Ureter (tissue), 1 donor: ENCODE measurements at places on chromosomes 16 and 17. TPM values are rescaled to one million over a fixed set of nuclear protein-coding genes. Genes with fewer than 3 reads are reported as not detected.

The SCIMP gene
- total RNA-seq = 2.9 TPM

- DNase-seq = no peak
These were observed 321.9 kb upstream of the PMFBP1 start for GRCh38 chr16:72493716-72494415.

DNA sequence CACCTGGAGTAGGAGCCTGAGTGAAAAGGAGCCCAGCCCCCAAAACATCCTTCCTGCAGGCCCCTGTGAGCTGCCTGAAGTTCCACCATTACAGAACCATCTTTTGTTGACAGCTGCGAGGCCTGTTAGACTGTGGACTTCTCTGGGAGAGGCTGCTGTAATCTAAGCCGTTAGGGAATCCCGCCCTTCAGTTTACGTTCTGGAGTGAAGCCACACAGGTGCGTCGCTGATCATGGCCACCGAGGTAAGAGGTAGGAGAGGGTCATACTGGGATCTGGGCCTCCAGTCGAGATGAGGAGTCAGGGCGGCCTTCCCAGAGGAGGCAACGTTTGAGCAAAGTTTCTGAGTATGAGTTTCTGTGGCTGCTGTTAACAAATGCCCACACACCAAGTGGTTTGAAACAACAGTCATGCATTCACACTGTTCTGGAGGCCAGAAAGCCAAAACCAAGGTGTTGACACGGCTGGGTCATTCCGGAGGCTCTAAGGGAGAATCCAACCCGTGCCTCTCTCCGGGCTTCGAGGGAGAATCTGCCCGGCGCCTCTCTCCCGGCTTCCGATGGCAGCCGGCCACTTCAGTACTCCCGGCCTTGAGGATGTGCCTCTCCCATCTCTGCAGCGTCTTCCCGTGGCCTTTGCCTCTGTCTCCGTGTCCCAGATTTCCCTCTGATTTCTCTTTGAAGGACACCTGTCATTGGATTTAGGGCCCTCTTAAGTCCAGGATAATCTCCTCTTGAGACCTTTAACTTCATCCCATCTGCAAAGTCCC, 26.6 kb upstream of the ATP2C2 start:
- no peak for DNase-seq

DNA sequence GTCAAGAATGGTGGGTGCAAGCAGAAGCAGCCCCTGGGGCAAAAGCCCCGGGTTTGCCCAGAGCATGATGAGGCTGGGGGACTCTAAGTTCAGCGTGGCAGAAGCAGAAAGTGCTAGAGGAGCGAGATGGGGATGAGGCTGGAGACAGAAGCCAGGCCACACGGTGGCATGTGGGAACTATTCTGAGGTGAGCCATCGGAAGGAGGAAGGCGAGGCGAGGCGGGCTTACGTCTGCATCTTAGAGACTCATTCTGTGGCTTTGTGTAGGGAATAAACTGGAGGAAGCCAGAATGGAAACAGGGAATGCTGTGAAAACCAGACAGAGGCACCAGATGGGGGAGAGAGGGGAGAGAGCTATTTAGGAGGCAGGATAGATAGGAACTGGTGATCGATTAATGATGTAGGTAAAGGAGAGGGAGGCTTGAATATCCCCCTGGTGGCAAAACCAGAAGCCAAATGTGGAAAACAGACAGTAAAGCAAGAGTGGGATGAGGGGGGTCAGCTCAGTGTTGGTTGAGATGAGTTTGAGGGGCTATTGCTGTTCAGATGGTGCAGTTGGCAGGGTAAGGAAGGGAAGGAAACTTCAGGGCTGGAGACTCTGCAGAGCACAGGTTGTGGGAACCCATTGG, 3.1 kb upstream of the TNFSF13 start:
- DNase-seq = no peak

- DNase-seq = no peak
These were observed 113.0 kb downstream of the RBFOX3 start for GRCh38 chr17:79497777-79498348.

DNA sequence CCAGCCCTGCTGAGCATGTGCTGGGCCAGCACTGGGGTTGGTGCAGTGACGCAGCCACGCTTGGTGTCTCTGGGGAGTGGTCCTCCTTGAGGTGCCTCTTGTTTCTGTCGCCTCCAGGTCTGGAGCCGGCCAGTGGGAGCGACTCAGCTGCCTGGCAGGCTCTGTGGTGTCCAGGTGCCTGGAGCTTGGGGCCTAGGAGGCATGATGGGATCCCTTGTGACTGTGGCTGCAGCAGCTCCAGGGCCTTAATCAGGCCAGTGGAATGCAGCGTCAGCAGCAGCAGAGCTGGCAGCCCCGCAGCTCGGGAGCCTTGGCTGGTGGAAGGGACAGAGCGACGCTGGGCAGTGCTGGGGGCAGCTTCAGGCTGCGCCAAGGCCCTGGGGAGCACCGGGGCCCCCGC, 74.7 kb upstream of the CIBAR2 start:
- no peak for DNase-seq

DNA sequence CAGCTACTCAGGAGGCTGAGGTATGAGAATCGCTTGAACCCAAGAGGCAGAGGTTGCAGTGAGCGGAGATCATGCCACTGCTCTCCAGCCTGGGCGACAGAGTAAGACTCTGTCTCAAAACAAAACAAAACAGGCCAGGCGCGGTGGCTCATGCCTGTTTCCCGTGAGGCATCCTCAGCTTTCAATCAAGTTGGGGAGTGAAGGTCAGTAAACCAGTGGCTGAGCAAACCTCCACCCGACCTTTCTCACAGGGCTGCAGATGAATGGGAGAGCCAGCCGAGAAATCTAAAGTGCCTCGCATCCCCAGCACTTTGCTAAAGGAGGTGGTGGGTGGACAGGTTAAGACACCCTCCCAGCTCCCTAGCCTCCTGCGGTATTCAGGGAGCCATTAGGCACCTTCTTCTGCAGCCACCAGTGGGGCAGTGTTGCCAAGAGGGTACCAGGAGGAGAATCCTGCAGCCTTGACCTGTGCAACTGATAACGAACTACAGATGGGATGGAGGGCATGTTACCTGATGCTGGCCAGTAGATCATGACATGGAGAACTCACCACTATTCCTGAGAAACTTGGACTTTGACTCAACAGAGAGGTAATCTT, 59.0 kb downstream of the KPNA2 start:
- no peak for DNase-seq

- DNase-seq = peak; percentile 28
These were observed 10.4 kb upstream of the CUEDC1 start for GRCh38 chr17:57965521-57966160.

DNA sequence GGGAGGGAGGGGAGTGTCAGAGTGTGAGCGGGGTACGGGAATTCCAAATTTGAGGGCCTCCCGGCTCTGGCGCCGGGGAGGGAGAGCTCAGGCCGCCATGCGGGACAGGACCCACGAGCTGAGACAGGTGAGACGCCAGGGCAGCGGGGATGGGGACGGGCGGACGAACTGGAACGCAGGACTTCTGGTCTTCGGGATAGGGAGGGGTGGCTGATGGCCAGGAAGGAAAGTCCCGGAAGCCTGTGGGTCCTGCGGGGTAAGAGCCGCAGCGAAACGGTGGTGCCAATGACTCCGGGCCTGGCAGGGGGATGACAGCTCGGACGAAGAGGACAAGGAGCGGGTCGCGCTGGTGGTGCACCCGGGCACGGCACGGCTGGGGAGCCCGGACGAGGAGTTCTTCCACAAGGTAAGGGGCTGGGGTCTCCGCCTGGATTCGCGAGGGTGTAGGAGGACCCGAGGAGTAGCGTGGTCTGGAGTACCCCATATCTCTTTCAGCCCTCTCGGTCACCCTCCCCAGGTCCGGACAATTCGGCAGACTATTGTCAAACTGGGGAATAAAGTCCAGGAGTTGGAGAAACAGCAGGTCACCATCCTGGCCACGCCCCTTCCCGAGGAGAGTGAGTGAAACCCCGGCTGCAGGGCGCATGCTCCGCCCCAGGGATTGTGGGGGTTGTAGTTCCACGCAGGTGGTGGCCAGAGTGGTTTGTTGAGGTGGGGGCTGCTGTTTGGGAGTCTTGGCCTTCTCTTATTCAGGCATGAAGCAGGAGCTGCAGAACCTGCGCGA, 543 bp downstream of the STX4 start:
- DNase-seq = peak; percentile 93

DNA sequence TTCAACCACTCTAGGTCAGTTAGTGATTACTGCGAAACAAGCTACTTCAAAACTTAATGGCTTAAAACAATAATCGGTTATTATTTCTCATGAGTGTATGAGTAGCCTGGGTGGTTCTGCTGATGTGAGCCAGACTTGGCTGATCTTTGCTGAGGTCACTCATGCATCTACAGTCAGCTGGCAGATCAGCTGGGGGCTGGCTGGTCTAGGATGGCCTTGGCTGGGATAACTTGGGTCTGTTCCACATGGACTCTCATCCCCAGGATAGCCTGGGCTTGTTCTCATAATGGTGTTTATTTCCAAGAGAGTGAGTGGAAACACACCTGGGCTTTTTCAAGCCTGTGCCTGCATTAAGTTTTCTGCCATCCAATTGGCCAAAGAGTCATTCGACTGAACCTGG, 13.0 kb downstream of the CCDC182 start:
- DNase-seq = no peak

GRCh38 chr16:80739523-80739922, 64.9 kb downstream of the CDYL2 start:
- DNase-seq = no peak

The ATAD5 gene
- 3.0 TPM for total RNA-seq

GRCh38 chr17:61201211-61201610, 198.4 kb upstream of the TBX2 start:
- DNase-seq = no peak

The CCL4L2 gene
- 0.81 TPM for total RNA-seq

DNA sequence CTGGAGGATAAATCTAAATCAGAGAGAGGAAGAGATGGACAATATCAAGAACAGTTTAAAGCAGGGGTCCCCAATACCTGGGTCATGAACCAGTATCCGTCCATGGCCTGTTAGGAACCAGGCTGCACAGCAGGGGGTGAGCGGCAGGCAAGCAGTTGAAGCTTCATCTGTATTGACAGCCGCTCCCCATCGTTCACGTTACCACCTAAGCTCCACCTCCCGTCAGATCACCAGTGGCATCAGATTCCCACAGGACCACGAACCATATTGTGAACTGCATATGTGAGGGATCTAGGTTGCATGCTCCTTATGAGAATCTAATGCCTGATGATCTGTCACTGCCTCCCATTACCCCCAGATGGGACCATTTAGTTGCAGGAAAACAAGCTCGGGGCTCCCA, 226.5 kb downstream of the SLC39A11 start:
- DNase-seq = no peak

- DNase-seq = no peak
These were observed 23.0 kb downstream of the NLRC5 start for GRCh38 chr16:57012353-57012752.

DNA sequence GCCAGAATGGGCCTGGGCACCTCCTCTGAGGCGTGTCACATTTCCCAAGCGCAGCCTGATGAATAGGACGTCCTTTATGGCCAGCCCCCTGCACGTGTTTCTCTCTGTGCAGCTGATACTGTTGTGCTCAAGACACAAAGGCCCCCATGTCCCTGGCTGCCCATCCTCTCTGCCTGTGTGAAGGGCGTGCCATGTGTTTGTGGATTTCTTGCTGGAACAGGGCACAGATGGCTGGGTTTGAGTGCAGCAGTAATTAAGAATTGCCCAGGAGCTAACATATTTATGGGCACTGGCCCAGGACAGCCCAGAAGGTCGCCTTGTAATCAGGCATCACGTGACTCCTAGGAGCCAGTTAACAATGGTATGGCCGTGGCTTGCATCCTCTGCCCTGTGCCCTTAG, 181.1 kb downstream of the CCDC182 start:
- no peak for DNase-seq

The SARM1 gene
- total RNA-seq = 34.7 TPM

The TBC1D16 gene
- total RNA-seq = 37.0 TPM

- no peak for DNase-seq
These were observed 4.3 kb upstream of the ZDHHC7 start for GRCh38 chr16:85015481-85016187.

The TMEM132E gene
- 0.26 TPM for total RNA-seq

DNA sequence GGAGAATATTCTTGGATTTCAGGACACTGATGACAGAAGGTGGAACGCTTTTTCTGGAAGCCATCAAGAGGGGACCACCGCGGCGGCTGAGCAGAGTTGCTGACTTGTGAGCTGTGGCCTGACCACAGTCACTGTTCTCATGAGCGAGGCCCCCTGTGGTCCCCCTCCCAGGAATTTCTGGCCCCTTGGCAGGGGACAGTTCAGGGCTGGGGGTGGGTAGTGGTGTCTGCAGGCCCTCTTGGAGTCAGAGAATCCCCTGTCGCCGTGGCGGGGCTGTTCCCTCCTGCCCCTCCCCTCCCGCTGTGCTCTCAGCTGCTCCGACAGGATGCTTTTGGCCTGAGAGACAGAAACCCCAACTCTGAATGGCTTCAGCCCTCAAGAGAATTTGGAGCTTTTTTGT, 292.0 kb downstream of the SEC14L1 start:
- DNase-seq = no peak

GRCh38 chr17:78904371-78904770, 1.4 kb upstream of the CEP295NL start:
- no peak for DNase-seq

DNA sequence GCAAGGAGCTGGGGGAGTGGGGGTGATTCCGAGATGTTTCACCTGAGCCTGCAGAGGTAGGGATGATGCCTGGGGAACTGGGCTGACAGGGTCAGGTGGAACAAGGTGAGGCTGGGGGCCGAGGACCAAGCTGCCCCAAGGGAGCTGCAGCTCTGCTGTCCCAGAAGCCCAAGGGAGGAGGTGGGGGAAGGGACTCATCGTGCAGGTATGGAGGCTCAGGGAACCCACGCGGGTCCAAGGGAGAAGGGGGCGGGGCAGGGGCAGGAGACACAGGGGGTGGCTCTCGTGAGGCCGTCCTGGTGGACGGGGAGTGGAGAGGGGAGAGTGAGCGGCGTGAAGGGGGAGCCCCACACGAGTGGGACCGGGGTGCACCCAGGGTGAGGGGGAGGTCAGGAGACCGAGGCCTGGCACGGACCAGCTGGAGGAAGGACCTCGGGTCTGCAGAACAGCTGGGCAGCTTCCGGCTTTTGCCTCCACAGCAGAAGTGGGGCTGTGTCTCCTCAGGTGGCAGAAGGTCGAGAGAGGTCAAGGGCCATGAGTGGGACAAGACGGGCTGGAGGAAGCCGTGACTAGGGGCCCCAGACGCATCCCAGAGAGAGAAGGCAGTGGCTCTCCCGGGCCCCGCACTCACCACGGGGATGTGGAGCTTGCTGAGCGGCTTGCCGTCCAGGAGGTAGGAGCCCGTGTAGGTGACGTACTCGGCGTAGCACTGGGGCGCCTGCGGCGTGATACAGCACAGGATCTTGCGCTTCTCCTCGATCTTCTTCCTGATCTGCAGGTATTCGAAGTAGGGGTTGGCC, 61.1 kb downstream of the ZNF778 start:
- DNase-seq = no peak

The CTRB2 gene
- total RNA-seq = not detected

The UBB gene
- 1,159 TPM for total RNA-seq

- no peak for DNase-seq
These were observed 414.4 kb upstream of the HSBP1 start for GRCh38 chr16:83393196-83393981.

The INCA1 gene
- 1.1 TPM for total RNA-seq

The PRDM7 gene
- total RNA-seq = not detected

The SLFN11 gene
- total RNA-seq = 24.4 TPM

DNA sequence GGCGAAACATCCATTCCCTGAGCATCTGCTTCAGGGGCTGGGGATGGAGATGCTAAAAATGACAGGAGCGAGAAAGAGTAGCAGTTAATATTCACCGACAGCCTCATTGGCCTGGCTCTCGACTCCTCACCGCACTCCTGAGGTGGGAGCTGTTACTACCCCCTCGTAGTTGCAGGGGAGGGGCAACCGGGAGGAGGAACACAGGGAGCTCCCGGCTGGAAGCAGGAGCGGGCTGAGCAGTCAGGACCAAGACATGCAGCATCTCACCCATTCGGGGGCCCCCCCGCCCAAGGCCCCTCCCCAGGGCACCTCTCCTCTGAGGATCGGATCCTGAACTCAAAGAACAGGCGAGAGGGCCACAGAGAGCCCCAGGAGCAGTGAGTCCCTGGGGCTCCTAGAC, 4.5 kb upstream of the ACSF3 start:
- no peak for DNase-seq
